ENCODE measurements at places on chromosomes 12 and 14. TPM values are rescaled to one million over a fixed set of nuclear protein-coding genes. Genes with fewer than 3 reads are reported as not detected.

Gene AMIGO2
- total RNA-seq, result 224 TPM

Gene KLHL33
- 0.17 TPM for total RNA-seq

Gene KRT71
- total RNA-seq, result not detected

Gene PLEK2
- total RNA-seq, result 35.5 TPM

DNA sequence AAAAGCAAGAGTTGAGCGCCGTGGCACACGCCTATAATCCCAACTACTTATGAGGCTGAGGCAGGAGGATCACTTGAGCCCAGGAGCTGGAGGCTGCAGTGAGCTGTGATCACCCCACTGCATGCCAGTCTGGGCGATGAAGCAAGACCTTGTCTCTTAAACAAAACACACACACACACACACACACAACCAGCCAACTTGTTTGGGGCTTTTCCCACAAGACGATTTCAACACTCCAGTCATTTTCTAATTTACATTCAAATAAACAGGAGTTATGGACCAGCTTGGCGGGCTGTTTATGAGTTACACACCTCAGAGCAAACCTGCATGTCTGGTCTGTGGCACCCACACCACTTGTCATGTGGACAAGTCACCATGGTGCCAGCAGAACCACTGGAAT lies 6.7 kb downstream of the GLTP start:
- no peak for DNase-seq

DNA sequence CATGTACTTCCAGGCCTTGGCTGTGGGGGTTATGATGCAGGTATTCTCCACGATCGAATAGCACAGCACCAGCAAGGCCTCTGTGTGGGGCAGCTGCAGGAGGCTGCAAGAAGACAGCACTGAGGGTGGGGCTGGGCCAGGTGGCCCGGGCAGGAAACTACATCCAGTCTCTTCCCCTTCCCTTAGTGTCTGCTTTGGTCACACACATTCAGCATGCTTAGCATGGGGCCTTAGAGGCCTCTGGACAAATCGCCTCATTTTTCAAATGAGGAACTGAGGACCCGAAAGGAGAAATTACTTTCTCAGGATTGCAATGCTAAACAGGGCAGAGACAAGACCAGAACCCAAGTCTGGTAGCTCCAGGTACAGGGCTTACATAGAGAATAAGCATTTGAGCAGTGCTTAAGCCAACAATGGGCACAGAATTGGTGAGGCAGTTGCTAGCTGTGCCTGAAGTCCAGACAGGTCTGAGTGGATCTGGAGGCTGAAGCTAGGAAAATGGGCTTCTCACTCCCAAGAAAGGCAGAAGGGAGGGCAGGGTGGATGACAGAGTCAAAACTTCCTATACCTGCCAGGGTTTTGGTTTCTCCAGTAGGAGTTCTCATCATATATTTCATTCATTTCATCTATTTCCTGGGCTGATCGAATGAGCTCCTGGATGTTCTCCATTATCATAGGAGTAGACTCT lies 3.5 kb downstream of the ACRBP start:
- no peak for DNase-seq
